T-helper 2 cell (primary cell): ENCODE measurements at places on chromosomes 3 and 15.

- DNase-seq, result peak; percentile 66
These were observed 16.3 kb upstream of the JMJD7 start for GRCh38 chr15:41811432-41812195.

DNA sequence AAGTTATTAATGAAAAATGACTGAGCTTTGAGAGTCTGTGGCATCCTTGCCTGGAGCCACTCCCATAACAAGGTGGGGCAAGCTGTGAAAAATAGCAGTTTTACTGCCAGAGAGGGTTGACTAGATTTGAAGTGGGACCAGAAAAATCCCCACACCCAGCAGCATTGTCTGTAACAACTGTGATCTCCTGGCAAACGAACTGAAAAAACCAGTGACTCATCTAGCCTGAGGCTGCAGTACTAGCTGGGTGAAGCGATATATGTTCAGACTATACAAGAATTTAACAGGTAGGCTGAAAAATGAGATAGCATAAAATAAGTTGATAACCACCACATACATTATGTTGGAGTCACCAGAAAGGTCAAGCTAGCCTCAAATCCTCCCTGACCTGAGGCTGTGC, 64.0 kb downstream of the DPH6 start:
- no peak for DNase-seq

- DNase-seq, result peak; percentile 12
These were observed 973 bp upstream of the USP13 start for GRCh38 chr3:179651687-179652446.

DNA sequence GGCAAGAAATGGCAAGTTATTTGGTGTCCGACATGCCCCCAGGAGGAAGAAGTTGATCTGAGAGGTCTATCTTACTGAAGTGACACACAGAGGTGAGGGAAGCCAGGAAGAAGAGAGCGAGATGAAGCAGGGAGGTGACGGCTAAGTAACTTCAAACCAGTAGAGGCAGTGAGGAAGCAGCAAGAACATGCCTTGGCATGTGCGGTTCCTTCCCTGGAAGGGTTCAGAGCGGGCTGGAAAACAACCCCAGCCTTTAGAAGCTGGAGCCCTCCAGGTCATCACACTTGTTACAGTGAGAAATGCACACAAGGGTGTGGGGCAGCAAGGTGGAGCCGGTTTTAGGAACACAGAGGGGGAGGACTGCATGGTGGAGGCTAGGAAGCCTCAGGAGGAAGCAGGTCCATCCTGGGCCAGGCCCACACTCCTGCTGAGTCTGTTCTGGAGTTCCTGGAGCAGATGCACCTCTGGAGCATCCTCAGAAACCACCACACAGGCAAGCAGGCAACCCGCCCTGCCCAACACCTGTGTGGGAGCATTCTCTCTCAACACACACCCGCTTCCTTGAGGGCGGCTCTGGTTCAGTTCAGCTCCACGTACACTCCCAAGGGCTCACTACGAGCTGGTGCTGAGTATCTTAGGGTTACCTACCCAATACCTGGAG, 47.1 kb downstream of the POC1A start:
- DNase-seq, result no peak

- DNase-seq, result no peak
These were observed 37.3 kb upstream of the SLC6A11 start for GRCh38 chr3:10778492-10779292.
